GM23248 (cell line): ENCODE measurements at places on chromosomes 1 and 21. TPM values are rescaled to one million over a fixed set of nuclear protein-coding genes. Genes with fewer than 3 reads are reported as not detected.

DNA sequence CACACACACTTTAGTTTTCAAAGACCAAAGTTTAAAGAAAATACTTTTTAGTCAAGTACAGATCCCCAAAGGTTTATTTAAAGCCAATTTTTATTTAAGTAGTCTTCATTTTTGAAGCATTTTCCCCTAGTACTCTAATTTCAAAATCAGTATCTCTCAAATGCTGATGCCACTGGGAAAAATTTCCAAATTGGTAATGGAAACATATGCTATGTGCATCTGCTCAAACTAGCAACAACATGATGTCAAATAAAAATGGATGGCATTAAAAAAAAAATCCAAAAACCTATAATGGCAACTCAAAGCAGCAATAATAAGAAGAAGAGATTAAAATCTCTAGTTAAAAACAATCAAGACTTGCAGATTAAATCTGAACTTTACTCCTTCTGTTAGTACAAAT, 58.6 kb downstream of the ZNHIT6 start:
- peaks cover 26% of the 10 kb centered on the region for H3K36me3 ChIP-seq
- H3K4me1 ChIP-seq = peaks cover 6% of the 10 kb centered on the region

Gene ARTN
- total RNA-seq = 0.11 TPM in 1 of 2 replicates, not detected in the other

Gene EFNA1
- total RNA-seq = not detected in 2 replicates

Gene SPOCD1
- total RNA-seq = 36.8 and 43.0 TPM in 2 replicates

Gene RNF207
- total RNA-seq = 30.3 and 32.8 TPM in 2 replicates
